ENCODE measurements at places on chromosomes 6 and 20. TPM values are rescaled to one million over a fixed set of nuclear protein-coding genes. Genes with fewer than 3 reads are reported as not detected.

The ABHD16B gene
- not detected for total RNA-seq

The ACTL10 gene
- total RNA-seq: 3.2 TPM

The RCAN2 gene
- total RNA-seq: 1.1 TPM

The WFDC2 gene
- 0.73 TPM for total RNA-seq

The DSE gene
- total RNA-seq: 23.0 TPM

The C20orf141 gene
- total RNA-seq: not detected

The NFATC2 gene
- total RNA-seq: 42.6 TPM

The FERMT1 gene
- not detected for total RNA-seq
